ENCODE measurements at places on chromosomes 11 and 22. TPM values are rescaled to one million over a fixed set of nuclear protein-coding genes. Genes with fewer than 3 reads are reported as not detected.

Gene RASL10A
- 0.78 TPM for total RNA-seq

Gene MAFF
- 21.2 TPM for total RNA-seq

- no peak for DNase-seq
Observed at GRCh38 chr11:71329165-71329510, 76.8 kb upstream of the SHANK2 start.

Gene NPTXR
- 0.75 TPM for total RNA-seq

DNA sequence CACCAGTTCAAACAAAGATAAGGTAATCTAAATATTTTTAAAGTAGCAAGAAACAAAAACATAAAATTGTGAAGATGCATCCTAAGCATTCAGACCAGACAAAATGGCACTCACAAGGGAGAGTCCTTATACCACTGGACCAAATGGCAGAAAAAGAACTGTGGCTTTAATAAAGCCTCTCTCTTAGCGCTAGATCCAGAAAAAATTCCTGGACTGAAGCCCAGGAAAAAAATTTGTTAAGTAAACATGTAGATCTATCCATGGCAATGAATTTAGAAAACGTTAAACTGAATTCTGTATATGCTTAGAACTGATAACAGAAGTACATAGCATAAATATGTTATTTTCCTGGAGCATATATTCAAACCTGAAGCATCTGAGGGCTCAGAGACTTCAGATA lies 11.8 kb upstream of the CD59 start:
- DNase-seq: no peak

GRCh38 chr11:73156686-73157085 lies 14.6 kb upstream of the FCHSD2 start:
- DNase-seq: no peak

Gene TSKU
- total RNA-seq: 17.3 TPM

DNA sequence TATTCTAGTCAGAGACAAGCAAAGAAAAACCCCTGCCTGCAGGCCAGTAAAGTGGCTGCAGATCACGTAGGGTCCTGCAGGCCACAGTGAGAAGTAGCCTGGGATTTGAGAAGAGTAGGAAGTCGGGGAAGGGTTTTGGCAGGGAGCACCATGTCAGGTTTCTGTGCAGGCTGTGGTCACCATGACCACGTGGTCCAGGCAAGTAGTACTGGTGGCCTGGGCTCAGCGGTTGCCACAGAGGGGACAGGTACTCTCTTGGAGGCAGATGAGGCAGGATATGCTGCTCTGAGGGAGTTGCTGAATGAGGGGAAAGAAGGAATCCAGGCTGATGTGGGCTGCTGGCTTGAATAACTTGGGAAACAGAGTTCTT lies 46.5 kb downstream of the PISD start:
- DNase-seq: no peak

- no peak for DNase-seq
Observed at GRCh38 chr22:36768616-36769015, 7.3 kb downstream of the IFT27 start.

- no peak for DNase-seq
Observed at GRCh38 chr11:76209973-76210930, 4.0 kb upstream of the WNT11 start.
